ENCODE measurements at places on chromosomes 6 and 20.

GRCh38 chr20:34579191-34579978 is 20.9 kb downstream of the MAP1LC3A start:
- peak; percentile 64 for DNase-seq

DNA sequence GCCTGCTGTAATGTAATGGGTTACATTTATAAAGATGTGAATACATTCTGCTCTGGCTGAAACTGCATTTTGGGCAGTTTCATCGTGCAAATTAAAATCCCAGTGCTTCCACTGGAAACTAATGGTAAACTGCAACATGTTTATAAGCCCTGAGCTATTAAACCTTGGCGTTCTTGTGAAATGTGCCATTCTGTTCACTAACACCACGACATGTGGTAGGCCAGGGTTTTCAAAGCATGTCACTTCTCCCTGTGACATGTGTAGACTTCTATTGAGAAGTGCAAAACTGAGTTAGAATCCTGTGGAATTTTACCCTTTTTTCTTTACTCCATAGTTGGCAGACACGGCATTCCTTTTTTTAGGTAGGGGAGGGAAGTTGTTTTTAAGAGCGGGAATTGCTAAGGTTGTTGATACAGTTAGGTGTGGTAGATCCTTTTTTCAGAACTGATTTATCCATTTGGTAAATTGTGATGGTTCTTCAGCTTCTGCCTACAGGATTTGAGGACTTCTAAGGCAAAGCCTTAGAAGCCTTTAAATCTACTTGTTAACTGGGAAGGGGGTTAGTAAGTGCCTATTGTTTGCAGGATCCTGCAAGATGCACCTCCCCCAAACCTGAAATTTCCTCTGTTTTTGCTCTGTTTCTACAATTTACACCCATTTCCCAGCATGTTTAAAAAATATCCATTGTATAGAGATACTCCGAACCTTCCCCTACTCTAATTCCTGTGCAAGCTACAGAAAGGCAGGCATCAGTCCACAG is 4.2 kb downstream of the SASH1 start:
- DNase-seq, result no peak

DNA sequence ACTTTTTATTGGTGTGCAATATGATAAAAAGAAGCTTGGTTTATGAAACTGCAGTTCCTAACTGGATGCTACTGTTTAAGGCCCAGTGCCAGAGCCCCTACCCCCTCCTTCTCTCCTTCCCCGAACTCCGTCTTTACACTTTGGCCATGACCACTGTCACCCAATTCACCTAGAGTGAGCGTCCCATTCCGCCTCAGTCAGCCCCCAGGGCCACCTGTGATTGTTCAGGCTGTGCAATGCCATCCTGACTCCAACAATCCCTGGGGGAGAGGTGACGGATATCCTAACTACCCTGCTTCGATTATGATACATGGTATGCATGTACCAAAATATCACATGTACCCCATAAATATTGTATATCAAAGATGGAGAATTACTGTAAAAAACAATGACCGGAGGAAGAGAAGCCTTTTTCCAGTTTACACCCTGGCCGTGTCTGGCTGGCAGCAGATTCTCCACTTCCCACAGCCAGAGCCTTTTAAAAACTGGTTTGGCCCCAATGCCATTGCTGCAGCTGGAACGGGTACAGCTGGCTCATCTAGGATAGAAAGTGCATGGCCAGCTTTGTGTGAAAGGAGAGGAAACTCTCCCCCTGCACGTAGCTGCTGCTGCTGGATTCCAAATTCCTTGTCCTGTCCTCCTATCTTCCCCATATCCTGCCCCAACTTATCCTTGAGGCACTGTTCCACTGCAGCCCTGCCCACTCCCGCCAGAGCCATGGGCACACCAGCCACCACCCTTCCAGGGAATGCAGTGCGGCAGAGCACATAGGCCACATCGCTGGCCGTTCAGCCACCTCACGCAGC is 99.7 kb downstream of the JPH2 start:
- no peak for DNase-seq

DNA sequence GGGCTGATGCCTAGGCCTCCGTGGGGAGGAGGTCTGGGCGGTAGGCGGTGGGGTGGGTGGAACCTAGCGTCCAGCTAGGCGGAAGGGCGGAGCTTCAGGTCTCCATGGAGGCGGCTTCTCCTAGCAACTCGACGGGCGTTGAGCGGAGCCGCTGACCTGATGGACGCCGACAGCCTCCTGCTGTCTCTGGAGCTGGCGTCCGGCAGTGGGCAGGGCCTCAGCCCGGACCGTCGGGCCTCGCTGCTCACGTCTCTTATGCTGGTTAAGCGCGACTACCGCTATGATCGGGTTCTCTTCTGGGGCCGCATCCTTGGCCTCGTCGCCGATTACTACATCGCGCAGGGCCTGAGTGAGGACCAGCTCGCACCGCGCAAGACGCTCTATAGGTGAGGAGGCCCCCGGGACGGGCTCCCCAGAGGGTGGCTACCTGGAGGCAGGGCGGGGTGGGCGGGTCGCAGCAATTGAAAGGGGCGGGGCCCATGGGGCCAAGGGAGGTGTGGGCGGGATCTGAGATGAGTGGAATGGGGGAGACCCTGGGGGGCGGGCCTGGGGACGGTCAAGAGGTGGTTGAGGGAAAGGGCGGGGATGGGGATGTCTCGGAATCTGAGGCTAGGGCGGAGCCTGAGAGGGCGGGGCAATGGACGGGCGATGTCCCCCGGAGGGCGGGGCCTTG is at the start of gene RSPH9:
Gene RSPH9, plus strand, starts transcription at position 97 of the 673 bp plus-strand sequence. Its CDS starts 63 bp downstream, at position 160.
- DNase-seq, result no peak

GRCh38 chr6:115643762-115644161 is 416.9 kb downstream of the FRK start:
- no peak for DNase-seq

DNA sequence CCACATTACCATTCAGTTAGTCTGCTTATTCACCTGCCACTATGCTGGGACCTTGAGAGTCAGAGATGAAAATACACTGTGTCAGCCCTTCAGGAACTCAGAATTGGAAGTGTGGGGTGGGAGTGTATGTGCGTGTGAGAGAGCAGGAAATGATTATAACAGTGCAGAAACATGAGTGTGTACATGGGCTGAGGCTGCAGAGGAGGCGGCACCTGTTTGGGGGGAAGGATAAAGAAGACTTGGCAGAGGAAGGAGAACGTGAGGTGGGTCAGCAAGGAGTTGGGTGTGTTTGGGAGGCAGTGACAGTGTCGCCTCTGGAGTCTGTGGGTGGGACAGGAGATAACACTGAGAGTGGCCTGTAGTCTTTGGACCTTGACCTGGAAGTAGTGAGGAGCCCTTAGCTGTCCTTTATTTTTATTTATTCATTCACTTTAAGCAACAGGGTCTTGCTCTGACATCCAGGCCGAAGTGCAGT is 3.1 kb downstream of the CHMP4B start:
- peak; percentile 75 for DNase-seq

- DNase-seq, result no peak
These were observed 171.7 kb downstream of the BACH2 start for GRCh38 chr6:90124874-90125510.

- DNase-seq, result no peak
These were observed 61.5 kb downstream of the OGFRL1 start for GRCh38 chr6:71349976-71350615.

DNA sequence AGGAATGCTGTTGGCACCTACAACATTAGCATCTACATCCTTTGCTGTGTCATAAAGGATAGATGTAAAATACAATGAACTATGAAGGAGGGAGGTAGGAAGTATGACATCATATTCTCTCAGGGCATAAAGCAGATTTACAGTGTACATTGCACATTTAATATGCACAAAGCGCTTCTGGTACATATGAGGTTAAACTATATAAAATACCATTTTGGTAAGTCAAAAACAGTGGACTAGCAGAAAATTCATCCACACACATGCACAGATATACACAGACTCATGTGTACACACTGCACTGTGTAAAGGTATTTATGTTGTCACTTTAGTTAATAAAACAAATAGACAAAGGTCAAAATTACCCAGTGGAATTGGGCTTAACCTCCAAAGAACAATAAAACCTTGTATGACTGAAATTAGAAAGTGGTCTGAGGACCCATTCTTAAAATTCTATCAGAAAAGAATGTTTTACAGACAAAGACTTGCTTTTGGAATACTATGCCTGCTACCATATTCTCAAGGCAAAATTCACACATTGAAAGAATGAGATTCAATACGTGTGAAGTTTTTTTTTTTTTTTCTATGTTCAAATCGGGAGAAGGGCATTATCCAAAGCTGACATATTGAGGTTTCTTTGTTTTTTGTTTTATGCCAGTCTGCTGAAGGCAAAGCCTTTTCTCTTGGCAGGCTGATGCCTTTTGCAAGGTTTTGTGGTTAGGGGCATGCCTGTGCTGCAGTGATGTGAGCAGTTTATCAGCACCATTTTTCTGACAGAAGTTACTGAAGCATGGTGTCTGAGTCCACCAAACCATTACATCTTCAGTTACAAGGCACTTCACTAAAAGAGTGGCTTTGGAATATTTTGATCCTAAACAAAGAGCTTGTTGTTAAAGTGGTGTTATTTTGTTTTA is 199.0 kb downstream of the PLCB1 start:
- no peak for DNase-seq

GRCh38 chr6:138278326-138278725 is 60.0 kb upstream of the PBOV1 start:
- DNase-seq, result peak; percentile 36

- DNase-seq, result no peak
These were observed 33.5 kb upstream of the LGSN start for GRCh38 chr6:63353286-63353630.

DNA sequence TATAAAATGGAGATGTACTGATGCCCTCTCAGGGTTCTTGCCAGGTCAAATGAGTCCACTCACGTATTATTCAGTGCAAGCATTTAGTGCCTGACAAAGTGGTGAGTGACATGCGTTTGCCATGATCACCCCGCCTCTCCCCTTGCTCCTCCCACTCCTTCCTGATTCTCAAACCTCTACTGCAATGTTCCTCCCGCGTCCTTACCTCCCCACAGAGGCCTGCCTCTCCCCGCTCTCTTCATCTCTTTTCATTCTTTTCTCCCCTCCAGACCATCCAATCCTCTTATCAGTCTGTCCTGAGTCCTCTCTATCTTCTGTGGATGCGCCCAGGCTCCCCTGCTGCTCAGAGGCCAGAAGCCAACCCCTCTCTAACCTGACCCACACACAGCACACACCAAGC is 40.7 kb downstream of the KCNK5 start:
- DNase-seq, result peak; percentile 55

GRCh38 chr6:15368186-15368585 is 122.3 kb downstream of the JARID2 start:
- DNase-seq, result no peak

GRCh38 chr6:81929828-81930227 is 177.3 kb upstream of the TENT5A start:
- no peak for DNase-seq

- DNase-seq, result peak; percentile 81
These were observed 33.0 kb downstream of the RREB1 start for GRCh38 chr6:7140631-7141378.

GRCh38 chr6:52603000-52603795 is 26.3 kb upstream of the TRAM2 start:
- peak; percentile 32 for DNase-seq

- no peak for DNase-seq
These were observed 179.8 kb downstream of the FOXA2 start for GRCh38 chr20:22404419-22405170.

GRCh38 chr6:7632501-7633290 is 42.7 kb downstream of the SNRNP48 start:
- no peak for DNase-seq

GRCh38 chr6:90982051-90982450 is 395.2 kb upstream of the MAP3K7 start:
- DNase-seq, result no peak

- DNase-seq, result no peak
These were observed 109.9 kb downstream of the SLC24A3 start for GRCh38 chr20:19322061-19322985.

- no peak for DNase-seq
These were observed 32.4 kb downstream of the NQO2 start for GRCh38 chr6:3031857-3032640.

DNA sequence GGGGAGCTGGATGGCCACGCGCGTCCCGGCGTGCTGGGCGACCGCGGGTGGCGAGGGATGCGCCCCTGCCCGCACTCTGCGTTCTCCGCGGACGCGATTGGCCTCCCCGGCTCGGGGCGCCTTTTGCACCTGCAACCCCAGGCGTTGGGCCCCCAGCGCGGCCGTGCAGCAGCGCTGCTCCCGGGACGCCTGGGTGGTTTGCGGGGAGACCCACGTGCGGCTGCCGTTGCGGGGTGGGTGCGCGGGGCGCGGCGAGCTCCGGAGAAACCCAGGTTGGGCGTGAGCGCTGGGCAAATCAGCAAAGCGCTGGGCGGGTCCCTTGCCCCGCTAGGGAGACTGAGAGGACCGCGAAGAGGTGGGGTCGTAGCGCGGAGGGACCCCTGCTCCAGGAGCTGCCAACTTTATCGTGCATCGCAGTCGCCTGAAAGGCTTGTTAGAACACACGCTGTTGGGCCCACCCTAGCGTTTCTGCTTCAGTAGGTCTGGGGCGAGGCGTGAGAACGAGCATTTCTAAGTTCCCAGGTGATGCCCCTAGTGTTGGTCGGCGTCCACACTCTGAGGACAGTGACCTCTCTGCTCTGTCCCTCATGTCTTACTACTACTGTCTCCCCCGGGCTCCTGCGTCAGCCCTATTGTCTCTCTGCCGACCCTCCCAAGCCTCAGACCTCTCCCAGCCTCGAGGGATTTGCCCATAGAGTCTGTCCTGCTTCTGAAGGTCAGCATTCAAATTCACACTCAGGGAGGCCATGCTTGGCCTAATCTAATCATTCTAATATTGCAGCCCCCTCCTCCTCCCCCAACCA is 538 bp upstream of the ZFP64 start:
- peak; percentile 83 for DNase-seq

GRCh38 chr20:1418350-1418749 is 25.5 kb upstream of the FKBP1A start:
- no peak for DNase-seq

GRCh38 chr20:58223358-58223941 is 5.0 kb downstream of the ANKRD60 start:
- no peak for DNase-seq

DNA sequence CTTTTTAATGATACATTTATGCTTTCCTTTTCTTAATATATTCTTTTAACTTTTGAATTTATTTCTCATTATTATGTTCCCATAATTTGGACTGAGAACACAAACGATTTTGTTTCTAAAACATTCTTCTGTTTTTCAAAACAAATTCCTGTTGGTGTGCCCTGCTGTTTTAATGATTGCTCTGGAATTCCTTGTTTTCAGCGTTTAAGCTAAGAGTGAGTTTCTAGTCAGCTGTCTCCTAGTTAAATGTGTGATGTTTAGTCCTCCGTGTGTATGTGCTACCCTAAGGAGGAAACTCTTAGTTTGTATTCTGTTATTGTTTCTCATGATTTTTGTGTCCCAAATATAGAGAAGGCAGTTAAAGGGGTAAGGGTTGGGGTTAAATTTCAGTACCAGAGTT is 306.1 kb upstream of the RGS17 start:
- no peak for DNase-seq

- DNase-seq, result no peak
These were observed 11.7 kb upstream of the SIRPG start for GRCh38 chr20:1669304-1669703.
